ENCODE measurements at places on chromosomes 3 and 15.

DNA sequence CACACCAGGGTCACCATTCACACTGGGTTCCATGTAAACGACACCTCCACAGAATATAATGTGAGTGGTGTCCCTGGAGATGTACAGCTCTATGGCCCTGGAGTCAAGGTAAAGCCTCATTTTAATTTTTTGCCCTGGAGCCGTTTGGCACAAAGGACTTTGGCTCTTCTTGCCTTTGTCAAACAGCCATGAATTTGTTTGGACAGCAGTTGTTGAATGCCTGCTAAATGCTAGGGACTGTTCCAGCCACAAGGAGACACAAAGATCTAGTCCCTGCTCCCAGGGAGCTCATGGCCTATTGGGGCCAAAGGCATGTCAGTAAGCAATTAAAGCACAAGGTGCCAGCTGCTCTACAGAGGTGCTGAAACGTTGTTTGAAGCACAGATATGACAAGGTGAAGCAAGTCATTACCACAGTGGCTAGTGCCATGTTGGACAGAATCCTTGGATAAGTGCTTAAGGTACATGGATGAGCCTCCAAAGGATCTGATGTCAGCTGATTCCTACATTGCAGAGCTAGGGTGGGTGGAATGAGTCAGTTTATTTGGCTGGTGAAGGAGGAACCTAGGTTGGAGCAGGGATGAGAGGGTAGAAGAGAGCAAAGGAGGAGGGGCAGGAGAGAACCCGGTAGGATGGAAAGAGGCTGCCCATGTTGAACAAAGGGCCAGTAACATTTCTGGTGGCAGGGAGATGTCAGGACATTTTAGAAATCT lies 171.9 kb upstream of the CTDSPL start:
- no peak for DNase-seq

DNA sequence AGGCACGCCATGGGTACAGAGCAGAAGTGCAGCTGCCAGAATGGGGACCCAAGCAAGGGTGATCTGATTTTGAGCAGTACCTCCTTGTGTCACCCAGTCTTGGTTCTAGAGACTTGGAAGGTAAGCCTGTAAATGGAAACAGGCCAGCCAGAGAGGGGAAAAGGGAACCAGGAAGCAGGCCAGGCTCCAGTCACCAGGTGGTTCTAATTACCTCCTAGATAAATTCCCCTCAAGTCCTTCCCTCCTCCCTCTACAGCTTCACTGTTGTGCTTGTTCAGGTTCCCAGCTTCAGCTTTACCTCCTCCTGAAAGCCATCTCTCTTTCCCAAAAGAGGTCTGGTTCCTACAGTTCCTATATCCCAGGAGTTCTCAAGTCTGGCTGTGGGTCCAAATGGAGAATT lies 58.8 kb upstream of the SLC7A14 start:
- DNase-seq: no peak

DNA sequence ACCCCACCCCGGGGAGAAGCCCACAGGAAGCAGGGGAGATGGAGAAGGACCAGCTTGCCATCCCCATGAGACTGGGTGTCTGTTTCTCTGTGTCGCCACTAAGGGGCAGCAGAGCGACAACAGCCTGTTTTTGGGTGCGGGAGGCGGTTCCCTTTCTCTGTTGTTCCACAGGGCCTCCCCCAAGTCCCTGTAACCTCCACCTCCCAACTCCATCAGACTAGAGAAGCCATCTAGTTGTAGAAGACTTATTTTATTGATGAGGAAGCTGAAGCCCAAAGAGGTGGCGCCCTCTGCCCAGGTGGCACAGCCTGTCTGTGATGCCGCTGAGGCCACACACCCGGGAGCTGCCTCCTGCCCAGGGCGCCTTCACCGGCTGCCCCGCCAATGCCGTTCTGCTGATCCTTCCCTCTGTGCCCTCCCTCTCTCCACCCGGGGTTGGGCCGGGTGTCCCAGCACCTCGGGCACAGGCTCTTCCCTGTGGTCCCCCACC lies 3.9 kb upstream of the CCDC9B start:
- no peak for DNase-seq

DNA sequence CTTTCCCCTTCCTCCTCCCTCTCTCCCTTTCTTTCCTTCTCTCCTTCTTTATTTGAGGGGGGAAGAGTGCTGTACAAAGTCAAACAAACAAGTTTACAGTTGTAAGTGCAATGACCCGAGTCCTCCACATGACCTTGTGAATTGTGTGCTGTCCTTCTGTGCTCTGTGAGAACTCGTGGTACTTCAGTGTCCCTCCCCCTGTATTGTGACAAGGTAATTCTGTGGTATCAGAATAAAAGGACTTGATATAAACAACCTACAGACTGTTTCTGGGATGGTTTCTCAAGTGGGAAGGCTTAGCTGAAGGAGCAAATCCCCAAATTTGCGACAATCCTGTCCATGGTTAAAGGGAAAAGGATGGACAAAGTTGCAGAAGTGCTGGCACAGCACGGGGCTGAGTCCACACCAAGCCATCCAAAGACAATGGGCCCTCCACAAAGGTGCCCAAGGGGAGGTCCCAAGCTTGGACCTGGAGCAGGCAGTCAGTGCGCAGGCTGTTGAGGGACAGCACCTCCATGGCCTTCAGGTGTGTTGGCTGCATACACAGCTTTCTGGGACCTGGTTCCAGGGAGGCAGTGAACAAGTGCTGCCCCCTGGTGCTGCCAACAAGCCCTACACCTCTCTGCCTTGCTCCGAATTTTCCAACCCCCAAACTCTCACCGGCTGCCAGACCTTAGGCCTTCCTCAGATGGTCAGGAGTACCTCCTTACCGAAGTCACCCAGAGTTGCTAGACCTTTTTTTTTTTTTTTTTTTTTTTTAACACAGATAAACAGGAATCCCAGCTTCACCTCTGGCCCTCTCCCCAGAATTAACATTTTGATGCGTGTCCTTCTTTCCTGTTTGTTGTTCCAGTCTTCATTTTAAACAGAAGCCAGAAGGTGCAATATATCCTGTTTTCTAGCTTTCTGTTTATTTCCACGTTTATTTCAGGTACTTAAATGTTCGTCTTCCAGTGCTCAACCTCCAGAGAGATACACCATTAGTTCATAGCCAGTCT lies 2.6 kb upstream of the APEH start:
- no peak for DNase-seq

DNA sequence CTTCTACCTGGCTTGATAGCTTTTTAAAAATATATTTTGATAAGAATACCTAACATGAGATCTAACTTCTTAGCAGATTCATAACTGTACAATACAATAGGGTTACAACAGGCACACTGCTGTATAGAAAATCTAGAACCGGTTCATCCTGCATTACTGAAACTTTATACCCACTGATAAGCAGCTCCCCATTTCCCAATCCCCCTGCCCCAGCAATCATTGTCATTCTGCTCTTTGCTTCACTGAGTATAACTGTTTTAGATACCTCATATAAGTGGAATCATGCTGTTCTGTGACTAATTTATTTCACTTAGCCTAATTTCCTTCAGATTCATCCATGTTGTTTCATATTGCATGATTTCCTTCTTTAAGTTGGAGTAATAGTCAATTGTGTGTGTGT lies 906.0 kb downstream of the GBE1 start:
- DNase-seq: no peak

DNA sequence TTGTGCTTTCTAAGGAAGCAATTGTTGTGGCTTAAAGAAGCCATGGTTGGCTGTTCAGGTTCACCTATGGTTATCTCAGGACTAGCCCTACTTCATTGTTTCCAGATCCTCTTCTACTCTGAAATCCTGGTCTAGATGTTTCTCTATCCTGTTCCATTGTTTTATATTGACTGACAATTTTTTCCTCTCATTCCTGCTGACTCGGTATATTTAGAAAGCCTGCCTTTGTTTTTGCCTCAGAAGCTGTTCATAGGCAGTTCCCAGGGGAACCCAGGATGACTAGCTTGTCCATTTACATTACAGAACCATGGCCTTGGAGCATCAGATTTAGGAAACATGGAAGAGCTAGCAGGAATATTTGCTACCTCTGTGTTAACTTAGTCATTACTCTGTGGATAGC lies 64.0 kb downstream of the SLC9C1 start:
- DNase-seq: no peak

GRCh38 chr3:129013491-129013891 lies 12.4 kb downstream of the EFCC1 start:
- no peak for DNase-seq

DNA sequence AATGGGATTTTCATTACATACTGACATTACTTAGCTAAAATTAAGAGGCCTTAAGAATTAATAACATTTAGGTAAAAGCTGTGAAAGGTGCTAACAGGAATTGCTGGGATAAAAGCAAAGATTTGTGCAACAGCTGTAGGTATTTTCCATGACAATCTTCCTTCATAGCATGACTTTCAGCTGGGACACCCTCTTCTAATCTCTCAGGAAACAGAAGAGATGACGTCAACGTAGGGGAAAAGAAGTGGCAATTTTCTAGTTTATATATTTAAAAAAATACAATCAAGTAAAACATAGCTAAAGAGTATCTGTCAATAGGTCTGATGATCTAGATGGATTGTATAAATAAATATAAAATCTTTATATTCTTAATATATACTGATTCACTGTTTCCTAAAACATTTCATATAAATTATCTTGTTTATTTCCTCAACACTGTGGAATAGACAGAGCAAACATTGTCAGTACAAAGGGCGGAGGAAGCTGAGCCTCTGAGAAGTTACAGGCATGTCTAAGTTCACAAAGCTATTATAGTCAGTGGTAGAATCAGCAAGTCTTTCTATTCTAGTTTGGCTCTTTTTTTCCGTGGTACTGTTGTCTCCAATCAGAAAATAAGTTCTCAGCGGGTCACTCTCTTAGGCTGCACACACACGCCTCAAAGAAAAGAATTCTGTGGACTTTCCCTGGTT lies 217.0 kb downstream of the P3H2 start:
- DNase-seq: no peak

DNA sequence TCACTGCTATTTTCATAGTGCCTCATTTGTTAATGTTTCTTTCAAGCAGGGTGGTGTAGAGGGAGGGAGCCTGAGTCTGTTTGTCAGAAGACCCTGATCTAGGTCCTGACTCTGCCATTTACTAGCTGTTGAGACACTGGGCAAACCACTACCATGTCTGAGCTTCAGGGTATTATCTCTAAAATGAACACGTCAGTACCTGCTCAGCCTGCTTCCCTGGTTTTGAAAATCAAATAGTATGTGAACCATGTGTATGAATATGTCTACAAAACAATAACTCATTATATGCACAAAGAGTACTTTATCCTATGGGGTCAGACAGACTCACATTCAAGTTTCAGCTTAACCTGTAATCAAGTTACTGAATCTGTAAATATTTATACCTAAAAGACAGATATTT lies 25.1 kb downstream of the SYNPR start:
- DNase-seq: no peak

DNA sequence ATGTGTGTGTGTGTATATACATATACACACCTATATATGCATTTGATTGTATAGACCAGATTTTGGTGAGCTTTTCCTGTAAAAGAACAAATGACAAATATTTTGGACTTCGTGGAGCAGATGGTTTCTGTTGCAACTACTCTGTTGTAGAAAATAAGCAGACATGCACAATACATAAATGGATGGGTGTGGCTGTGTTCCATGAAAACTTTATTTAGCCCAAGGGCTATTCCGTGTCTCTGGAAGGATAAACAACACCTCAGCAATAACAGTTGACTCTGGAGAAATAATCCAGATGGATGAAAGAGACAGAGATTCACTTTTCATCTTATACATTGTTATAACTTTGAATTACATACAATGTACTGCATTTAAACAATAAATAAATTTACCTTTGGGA lies 441.4 kb downstream of the CNTN3 start:
- no peak for DNase-seq

DNA sequence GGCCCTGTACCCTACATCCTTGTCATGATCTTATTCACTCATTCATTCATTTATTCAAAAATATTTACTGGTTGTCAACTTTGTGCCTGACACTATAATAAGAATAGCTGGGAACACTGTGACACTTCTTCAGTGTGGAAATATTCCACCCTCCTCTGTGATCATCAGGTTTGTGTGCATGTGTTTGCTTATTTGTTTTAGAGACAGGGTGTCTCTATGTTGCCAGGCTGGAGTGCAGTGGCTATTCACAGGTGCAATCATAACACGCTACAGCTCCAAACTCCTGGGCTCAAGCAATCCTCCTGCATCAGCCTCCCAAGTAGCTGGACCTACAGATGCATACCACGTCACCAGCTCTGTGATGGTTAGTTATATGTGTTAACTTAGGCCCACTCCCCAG lies 50.0 kb upstream of the PLCL2 start:
- DNase-seq: no peak

DNA sequence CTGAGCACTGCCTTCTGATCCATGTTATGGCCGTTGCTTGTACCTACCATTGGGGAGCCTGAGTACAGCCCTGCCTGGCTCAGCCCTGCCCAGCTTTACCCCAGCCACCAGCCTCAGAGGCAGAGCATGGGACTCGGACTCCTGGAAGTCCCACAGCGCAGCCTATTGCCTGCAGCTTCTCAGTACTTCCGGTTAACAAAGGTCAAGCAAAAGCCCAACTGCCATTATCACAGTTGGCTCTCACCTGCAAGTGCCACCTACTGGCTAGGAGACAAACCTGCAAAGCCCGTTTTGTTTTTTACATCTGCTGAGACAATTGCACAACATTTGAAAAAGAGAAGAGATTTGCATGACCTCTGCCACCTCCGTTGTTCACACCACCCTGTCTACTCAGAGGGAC lies 1081.7 kb downstream of the NAALADL2 start:
- DNase-seq: no peak

GRCh38 chr3:27504749-27505148 lies 20.6 kb upstream of the SLC4A7 start:
- no peak for DNase-seq

- DNase-seq: no peak
Observed at GRCh38 chr3:46359733-46360493, 6.0 kb downstream of the CCR2 start.

DNA sequence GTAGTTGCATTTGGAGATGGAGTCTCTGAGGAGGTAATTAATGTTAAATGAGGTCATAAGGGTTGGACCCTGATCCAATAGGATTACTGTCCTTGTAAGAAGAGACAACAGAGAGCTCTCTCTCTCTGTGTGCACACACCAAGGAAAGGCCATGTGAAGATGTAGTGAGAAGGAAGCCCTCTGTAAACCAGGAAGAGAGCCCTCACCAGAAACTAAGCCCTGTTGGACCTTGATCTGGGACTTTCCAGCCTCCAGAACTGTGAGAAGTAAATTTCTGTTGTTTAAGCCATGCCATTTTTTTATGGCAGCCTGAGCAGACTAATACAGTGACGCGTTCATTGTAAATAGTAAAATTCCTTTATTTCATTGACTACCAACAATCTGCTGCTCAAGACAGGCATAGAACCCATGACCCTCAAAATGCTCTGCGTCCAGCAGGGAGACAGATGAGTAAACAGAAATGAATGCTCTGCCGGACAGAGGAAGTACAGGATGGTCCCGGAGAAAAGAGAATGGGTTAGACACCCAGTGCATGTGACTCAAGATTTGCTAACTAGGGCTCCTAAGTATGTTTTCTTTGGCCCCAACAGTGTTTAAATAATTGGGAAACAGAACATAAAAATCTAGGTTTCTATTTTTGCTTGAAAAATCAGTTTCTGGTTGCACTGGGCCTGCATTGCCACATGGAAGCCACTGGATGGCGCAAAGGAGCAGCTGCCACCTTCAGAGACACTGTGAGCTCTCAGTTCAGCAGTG lies 37.9 kb upstream of the TNFAIP8L3 start:
- DNase-seq: no peak
